ENCODE measurements at places on chromosomes 13 and 19. TPM values are rescaled to one million over a fixed set of nuclear protein-coding genes. Genes with fewer than 3 reads are reported as not detected.

The SYNE4 gene
- not detected for total RNA-seq

The CEACAM4 gene
- not detected for total RNA-seq

The PABPC3 gene
- under 0.01 TPM for total RNA-seq

The LILRA2 gene
- not detected for total RNA-seq

The TEX26 gene
- not detected for total RNA-seq

The SLC17A7 gene
- total RNA-seq, result under 0.01 TPM

The TNFRSF19 gene
- 85.6 TPM for total RNA-seq

The IGFL2 gene
- not detected for total RNA-seq

The ADGRE2 gene
- not detected for total RNA-seq

The KASH5 gene
- total RNA-seq, result not detected

The CYP2A6 gene
- total RNA-seq, result not detected

The SCN1B gene
- 15.6 TPM for total RNA-seq

The VASP gene
- 32.5 TPM for total RNA-seq

The PTPRH gene
- 4.1 TPM for total RNA-seq

The GNG7 gene
- 0.17 TPM for total RNA-seq

The ZNF571 gene
- total RNA-seq, result 5.3 TPM

The SPRED3 gene
- total RNA-seq, result 2.0 TPM

The INSL3 gene
- not detected for total RNA-seq

The SLITRK6 gene
- total RNA-seq, result under 0.01 TPM

The PEAK3 gene
- not detected for total RNA-seq

The KLK3 gene
- total RNA-seq, result 0.09 TPM

The LYL1 gene
- total RNA-seq, result 0.34 TPM

The CD22 gene
- not detected for total RNA-seq

The SYNGR4 gene
- total RNA-seq, result not detected

The TNFAIP8L1 gene
- 1.2 TPM for total RNA-seq

The LRRC4B gene
- under 0.01 TPM for total RNA-seq

The SHISA7 gene
- total RNA-seq, result not detected

The TIMM44 gene
- total RNA-seq, result 62.0 TPM

The SERP2 gene
- total RNA-seq, result 11.0 TPM

The CKM gene
- total RNA-seq, result not detected

The CDX2 gene
- not detected for total RNA-seq

The PRKCSH gene
- 116 TPM for total RNA-seq

The PNMA8B gene
- 3.0 TPM for total RNA-seq

The DNAJC15 gene
- 29.4 TPM for total RNA-seq

The AXL gene
- 126 TPM for total RNA-seq

The SELENOV gene
- not detected for total RNA-seq

The KIR3DL3 gene
- not detected for total RNA-seq

The COMP gene
- 1.3 TPM for total RNA-seq

The CRLF1 gene
- total RNA-seq, result 110 TPM

The ZNF134 gene
- 19.7 TPM for total RNA-seq

The NUFIP1 gene
- total RNA-seq, result 1.6 TPM

The NXNL1 gene
- not detected for total RNA-seq

The PROSER3 gene
- 3.2 TPM for total RNA-seq

The SOX21 gene
- total RNA-seq, result not detected

The ZNF431 gene
- total RNA-seq, result 4.4 TPM

All from bronchial smooth muscle cell (primary cell).